ENCODE measurements at places on chromosomes 5 and 9.
A peak's percentile ranks its signal among the peaks of the same experiment; 100 is the strongest.

- DNase-seq, result no peak
These were observed 12.4 kb downstream of the CDC37L1 start for GRCh38 chr9:4691795-4692194.

- DNase-seq, result no peak
These were observed 63.2 kb upstream of the GHR start for GRCh38 chr5:42360056-42360455.

GRCh38 chr9:99516657-99517049 lies 294.6 kb downstream of the SEC61B start:
- DNase-seq, result no peak

- DNase-seq, result peak; percentile 2
These were observed 62.4 kb downstream of the SHC3 start for GRCh38 chr9:89116064-89116804.

GRCh38 chr5:41637869-41638268 lies 127.5 kb upstream of the PLCXD3 start:
- peak; percentile 3 for DNase-seq

- peak; percentile 83 for DNase-seq
These were observed 133.2 kb upstream of the PANK3 start for GRCh38 chr5:168712280-168712924.

- DNase-seq, result no peak
These were observed 601 bp downstream of the FBXO38 start for GRCh38 chr5:148384380-148384737.

DNA sequence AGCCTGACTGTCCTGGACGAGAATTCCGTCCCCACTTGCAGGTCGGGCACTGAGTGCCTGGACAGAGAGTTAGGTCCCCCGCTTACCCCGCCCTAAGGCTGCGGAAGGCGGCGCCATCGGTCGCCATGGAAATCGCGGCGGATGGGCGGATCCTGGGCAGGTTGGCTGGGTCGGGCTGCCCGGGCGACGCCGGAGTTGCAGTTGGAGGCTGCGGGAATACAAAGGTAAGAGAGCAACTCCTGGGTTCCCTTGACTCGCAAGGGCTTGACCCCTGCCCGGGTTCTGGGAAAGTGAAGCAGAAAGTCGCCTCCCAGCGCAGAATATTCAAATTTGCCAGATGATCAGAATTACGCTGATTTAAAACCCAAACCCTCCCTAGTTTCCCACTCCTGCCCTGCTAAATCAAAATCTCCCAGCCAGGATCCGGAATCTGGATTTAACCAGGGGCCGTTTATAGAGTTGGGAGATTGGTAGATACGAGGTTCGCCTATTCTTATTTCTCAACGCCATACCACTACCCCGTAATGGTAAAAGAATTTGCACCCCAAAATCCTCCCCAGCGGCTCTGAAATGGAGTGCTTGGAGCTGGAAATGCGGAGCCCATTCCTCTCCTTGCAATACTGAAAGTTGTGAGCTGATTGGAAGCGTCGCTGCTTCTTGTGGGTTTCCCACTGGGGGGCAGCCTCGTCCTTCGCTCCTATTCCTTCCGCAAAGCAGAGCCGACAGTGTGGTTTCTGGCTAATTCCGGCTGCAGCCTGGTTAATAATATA lies 156.4 kb upstream of the RASEF start:
- DNase-seq, result peak; percentile 58

DNA sequence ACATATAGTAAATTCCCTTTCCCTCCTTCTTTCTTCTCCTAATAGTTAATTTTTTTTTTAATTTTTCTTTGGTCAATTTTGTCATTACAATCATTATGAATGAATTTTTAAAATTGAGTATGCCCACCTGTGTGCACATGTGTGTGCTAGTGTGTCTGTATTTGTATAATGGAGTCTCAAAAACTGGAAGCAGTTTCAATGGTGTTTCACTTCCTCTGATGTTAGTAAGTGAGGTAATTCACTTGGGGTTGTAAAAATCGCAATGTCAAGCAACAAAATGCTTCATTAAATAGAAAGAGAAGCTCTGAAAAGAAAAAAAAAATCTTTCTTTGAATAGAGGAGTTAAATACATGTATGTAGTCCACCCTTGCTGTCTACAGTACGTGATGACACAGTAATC lies 1467.6 kb upstream of the NUDT12 start:
- DNase-seq, result no peak

GRCh38 chr9:18429070-18429469 lies 44.9 kb upstream of the ADAMTSL1 start:
- DNase-seq, result no peak

GRCh38 chr5:127746756-127747155 lies 43.6 kb downstream of the CCDC192 start:
- DNase-seq, result peak; percentile 29
